ENCODE measurements at places on chromosomes 2 and 18.

DNA sequence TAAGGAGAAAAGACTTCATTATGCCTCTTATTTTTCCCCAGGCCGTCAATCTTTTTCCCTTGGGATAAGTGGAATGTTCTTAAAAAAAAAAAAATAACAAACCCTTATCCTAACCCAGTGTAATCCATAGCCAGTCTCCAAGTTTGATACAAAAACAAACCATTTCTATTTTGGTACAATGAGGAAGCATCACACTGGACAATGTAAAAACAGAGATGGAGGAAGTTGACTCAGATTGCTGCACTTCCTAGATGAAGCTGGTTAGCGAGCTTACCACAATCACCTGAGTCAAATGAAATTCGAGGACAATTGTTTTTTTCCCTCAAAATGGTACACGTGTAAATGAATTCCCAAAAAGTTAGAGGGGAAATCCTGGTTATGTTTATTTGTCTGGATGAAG is 259.7 kb downstream of the TCF4 start:
- no peak for DNase-seq

GRCh38 chr2:224837066-224837465 is 120.9 kb upstream of the CCDC195 start:
- DNase-seq, result no peak

DNA sequence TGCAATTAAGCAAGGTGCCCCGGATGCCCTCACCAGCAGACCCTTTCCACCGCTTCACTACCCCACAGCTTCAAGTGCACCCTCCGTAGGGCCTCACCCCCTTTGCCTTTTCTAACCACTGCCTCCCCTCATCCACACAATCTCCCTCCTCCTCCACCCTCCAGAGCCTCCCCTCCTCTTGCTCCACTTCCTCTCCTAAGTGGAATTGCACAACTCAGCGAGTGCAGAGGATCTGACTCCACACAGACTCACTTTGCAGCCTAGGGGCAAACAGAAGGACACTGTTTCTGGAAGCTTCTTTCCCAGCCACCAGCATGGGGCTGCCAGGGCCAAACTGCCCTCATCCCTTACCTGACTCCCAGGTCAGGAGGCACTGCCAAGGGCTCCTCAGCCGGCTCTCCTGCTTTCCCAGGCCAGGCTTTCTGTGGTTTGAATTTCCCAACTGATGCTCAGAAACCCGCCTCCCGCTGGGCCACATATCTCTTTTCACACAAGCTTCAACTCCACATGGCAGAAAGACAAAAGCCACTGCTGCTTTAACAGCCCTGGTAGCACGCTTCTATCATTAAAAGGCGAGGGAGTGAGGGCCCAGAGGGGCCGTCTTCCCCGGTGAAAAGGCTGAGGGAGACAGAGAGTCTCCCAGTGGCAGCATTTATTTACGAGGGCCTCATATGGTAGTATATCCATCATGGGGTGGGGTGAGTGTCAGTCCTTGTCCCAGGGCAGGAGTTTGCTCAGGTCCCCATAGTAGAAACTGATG is 74.7 kb upstream of the MGAT4A start:
- DNase-seq, result no peak

DNA sequence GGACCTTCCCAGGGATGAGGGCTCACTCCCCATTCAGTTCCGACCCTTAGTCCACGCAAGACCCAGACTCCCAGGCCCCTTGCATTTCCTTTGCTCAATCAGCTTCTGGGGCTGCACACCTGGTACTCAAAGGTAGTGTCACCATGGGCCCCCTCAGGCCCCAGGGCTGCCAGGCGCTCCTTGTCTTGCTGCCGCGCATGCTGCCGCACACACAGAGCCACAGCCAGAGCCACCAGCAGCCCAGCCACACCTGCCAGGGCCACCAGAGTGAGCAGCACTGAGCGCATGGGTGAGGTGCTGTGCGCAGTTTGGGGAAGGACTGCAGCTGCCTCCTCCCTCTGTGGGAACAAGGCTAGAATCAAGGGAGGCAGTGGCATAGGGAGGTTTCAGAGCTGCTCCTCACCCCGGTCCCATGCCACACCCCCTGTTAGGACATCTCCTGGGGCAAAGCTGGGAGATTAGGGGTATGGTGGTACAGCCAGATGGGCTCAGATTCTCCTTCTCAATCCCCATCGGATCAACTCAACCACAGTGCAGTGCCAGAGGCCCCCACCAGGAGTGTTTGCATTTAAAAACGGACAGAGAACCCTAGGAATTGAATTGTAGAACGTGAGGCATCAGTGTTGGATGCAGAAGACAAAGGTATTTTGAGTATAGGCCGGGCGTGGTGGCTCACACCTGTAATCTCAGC is 11.3 kb downstream of the PTPRN start:
- no peak for DNase-seq

DNA sequence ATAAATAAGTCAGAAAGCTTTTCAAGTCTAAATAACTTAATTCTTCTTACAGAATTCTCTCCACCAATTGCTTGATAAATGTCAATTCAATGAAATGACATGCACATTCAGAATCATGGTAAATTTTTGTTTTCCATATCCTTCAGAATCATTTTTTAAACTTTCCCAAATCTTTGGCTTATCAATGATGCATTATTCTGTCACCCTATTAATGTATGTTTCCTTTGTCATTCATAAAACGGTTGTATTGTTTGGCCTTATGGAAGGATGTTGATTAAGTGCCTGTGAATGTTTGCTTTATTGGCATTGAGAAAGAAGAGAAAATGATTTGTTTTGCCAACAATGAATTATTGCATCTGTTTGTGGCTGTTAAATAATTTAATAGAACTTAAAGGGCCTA is 260.9 kb downstream of the PLCL1 start:
- DNase-seq, result no peak

- no peak for DNase-seq
Measured at GRCh38 chr18:463403-463802, 37.1 kb downstream of the COLEC12 start.

DNA sequence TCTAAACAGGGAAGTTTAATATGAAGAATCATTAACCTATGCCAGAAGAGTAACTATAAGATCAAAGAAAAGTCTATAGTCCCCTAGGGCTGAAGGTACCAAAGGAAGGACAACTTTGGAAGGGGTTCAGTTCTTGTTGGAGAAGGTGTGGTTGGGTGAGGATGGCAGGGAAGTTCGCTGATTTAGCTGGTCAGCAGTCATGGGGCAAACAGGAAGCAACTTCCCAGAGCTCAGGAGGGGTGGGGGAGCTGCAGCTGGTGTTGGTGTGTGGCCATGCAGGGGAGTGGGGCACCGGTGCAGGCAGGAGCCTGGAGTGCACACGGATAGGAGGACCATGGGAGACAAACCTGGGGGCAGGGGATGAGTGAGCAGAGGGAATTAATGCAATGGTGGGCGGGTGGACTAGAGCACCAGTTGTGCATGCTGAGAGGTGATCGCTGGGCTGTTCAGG is 34.0 kb downstream of the FHOD3 start:
- DNase-seq, result no peak

GRCh38 chr2:172927641-172928357 is 147.8 kb upstream of the MAP3K20 start:
- DNase-seq, result no peak

DNA sequence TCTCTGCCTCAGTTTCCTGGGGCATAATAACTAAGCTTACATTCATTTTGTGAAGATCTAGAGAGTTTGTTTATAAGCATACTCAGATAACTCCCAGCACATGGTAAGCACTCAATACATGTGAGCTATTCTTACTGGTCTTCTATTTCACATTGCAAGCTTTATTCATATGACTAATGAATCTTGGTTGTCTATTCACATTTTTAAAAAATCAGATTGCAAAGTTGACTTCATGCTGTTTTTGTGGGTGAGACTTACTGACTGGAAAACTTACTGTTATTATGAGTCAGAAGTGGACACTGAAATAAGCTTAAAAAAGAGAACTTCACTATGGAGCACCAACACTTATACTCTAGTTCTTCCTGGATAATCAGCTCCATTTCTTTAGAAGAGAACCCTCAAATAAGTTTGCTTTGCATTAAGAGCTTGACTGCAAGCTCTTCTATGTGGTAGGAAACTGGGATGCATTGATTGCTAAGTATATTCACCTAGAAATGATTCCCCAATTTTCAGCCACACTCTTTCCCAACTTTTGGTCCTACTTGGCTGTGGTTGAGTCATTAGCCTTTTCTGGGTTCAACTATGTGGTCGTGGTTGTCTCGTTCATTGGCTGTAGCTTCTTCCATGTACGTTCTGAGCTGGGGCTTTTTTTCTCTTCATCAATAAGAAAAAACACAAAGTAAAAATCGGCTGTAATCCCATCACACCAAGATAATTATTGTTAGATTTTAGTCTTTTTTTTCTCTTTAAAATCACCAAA is 29.5 kb upstream of the RBMS1 start:
- no peak for DNase-seq

GRCh38 chr2:84904717-84905174 is 710 bp upstream of the TMSB10 start:
- DNase-seq, result no peak

- DNase-seq, result no peak
Measured at GRCh38 chr18:72458271-72458670, 85.9 kb downstream of the CBLN2 start.

GRCh38 chr18:12580630-12581342 is 77.1 kb downstream of the SPIRE1 start:
- no peak for DNase-seq

DNA sequence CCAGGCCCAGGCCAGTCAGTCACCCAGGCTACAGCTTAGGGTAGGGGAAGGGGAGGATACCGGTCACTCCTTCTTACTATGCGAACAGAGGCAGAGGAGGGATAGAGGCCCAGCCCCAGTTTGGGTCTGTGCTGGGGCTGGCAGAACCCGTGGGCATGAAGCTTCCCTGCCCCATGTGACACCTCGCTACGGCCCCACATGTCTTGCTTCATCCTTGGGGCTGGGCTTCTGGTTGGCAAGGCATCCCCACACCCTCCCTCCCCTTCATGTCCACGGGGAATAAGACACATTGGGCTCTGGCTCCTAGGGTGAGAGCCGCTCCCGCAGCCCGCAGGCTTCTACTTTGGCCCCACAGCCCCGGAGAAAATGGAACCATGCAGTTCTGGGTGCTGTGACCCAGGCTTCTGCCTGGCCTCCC is 32.4 kb downstream of the HS1BP3 start:
- no peak for DNase-seq
